Activated naive CD8-positive, alpha-beta T cell treated with anti-CD3 and anti-CD28 coated beads, Interleukin-2, amount 10 ng/mL, durations not matched to agents 7 days and 5 days (primary cell): ENCODE measurements at places on chromosomes 11 and 22. TPM values are rescaled to one million over a fixed set of nuclear protein-coding genes. Genes with fewer than 3 reads are reported as not detected.

BET1L gene
- 56.9 TPM for total RNA-seq

TMEM191B gene
- 4.4 TPM for total RNA-seq

RELT gene
- total RNA-seq = 28.4 TPM

OR51B4 gene
- total RNA-seq = not detected

APOL3 gene
- 159 TPM for total RNA-seq

LDLRAD3 gene
- not detected for total RNA-seq

GLB1L2 gene
- 1.7 TPM for total RNA-seq

SLC22A12 gene
- total RNA-seq = not detected

CEND1 gene
- total RNA-seq = 0.37 TPM

CNGA4 gene
- 0.20 TPM for total RNA-seq

OR5B21 gene
- total RNA-seq = 0.45 TPM

SYT12 gene
- total RNA-seq = not detected

ETS1 gene
- total RNA-seq = 580 TPM

CDHR5 gene
- not detected for total RNA-seq

TUG1 gene
- total RNA-seq = 100 TPM

MMP3 gene
- total RNA-seq = not detected

RASSF10 gene
- total RNA-seq = not detected

SLC16A8 gene
- total RNA-seq = not detected

C22orf31 gene
- not detected for total RNA-seq

MRGPRX3 gene
- total RNA-seq = not detected
